ENCODE measurements at places on chromosomes 6 and 20.

- no peak for DNase-seq
Measured at GRCh38 chr20:50805349-50805684, 10.5 kb downstream of the BCAS4 start.

DNA sequence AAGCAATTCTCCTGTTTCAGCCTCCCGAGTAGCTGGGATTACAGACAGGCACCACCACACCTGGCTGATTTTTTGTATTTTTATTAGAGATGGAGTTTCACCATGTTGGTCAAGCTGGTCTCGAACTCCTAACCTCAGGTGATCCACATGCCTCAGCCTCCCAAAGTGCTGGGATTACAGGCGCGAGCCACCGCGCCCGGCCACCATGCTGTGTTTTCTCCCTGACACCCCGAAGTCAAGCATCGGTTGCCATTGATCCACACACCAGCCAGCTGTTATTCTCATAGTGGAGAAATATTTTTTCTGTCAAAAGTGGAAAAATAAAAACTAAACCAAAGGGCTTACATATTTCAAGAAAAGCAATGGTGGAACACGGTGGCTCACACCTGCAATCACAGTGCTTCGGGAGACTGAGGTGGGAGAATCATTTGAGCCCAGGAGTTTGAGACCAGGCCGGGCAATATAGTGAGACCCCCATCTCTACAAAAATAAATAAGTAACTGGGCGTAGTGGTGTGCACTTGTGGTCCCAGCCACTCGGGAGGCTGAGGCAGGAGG lies 157.4 kb downstream of the ZMYND8 start:
- no peak for DNase-seq

GRCh38 chr6:169723991-169724493 lies 258 bp downstream of the PHF10 start:
- DNase-seq: no peak

DNA sequence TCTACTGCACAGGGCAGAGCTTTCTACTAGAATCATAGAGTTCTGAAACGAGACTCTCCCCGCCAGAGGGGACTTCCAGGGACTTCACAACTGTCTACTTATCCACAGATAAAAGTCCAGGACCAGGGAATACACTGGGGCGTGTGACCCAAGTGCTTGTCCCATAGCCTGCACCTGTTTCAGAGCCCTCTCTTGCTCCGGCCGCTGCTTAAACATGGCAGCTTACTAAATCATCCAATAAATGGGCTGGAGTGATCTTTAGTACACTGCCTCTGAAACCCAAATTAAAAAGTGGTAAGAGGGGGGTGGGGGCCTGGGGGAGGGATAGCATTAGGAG lies 8.9 kb upstream of the RAB44 start:
- no peak for DNase-seq

- no peak for DNase-seq
Measured at GRCh38 chr6:156698239-156699016, 78.8 kb upstream of the ARID1B start.

GRCh38 chr6:52307900-52308372 lies 23.4 kb upstream of the MCM3 start:
- DNase-seq: no peak

DNA sequence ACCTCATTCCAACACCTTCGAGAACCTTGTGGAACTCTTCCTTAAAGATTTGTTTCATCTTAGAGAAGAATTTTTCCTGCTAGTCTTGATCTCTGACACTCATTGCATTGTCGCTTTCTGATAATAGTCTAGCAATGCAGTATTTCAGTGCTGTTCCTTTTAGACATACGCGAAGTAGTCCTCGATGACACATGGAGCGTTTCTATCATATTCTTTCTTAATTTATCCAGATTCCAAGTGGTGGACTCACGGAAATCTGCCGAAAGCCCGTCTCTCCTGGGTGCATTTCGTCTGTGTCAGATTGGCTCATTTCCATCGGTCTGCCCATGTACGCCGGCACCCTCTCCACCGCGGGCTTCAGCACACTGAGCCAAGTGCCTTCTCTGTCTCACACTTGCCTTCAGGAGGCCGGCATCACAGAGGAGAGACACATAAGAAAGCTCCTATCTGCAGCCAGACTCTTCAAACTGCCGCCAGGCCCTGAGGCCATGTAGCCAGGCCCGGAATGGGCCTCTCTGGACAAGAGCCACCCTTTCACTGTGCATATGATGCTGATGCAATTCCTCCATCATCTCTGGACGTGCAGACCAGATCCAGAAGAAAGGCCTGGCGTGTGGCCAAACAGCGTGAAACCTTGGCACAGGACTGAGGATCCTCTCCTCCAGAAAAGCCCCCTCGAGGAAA lies 198.6 kb upstream of the UST start:
- no peak for DNase-seq

DNA sequence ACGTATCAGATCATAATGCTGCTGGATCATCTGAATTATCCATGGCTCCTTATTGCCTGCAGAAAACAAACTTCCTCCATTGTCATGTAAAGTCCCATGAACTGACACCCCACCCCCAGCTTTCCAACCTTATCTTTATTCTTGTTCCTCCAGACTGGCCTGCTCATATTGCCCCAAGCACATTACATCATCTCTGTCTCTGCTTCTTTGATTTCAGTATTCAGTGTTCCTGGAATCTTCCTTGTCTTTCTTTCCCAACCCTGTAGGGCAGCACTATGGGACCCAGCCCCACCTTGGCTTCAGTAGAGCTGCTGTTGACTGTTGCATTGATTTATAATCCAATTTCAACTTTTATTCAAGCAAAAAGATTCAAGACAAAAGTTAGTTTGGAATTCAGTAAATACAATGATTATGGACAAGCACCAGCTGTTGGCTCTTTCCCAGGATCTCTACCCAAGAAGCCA lies 187.5 kb upstream of the ECI2 start:
- no peak for DNase-seq

DNA sequence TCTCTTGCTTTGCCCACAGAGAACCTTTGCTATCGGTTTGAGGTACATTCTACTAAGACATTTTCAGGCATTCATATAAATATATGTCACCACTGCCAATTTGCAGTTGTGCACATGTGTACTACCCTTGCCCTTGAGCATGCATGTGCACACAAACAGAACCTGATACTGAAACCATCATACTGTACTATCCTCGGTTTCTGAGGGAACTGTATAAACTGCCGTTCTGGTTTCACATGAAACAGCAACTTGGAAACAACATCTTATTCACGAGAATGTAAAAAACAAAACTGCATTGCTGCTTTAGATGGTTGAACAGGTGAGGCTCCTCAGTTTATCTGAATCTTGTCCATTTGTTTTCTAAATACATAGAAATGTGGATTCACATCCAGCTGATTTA lies 151.2 kb upstream of the TMEM170B start:
- DNase-seq: no peak

- no peak for DNase-seq
Measured at GRCh38 chr6:135066806-135067205, 12.2 kb upstream of the HBS1L start.

GRCh38 chr6:54910431-54910884 lies 63.9 kb downstream of the FAM83B start:
- DNase-seq: no peak

- DNase-seq: no peak
Measured at GRCh38 chr6:143838395-143838794, 4.7 kb upstream of the LTV1 start.

GRCh38 chr6:157779705-157780604 lies 43.1 kb upstream of the SNX9 start:
- no peak for DNase-seq

GRCh38 chr6:131017962-131018361 lies 45.1 kb downstream of the EPB41L2 start:
- DNase-seq: no peak

- DNase-seq: no peak
Measured at GRCh38 chr6:3697609-3698008, 53.9 kb downstream of the PXDC1 start.

GRCh38 chr6:169241688-169242350 lies 11.8 kb downstream of the THBS2 start:
- no peak for DNase-seq

DNA sequence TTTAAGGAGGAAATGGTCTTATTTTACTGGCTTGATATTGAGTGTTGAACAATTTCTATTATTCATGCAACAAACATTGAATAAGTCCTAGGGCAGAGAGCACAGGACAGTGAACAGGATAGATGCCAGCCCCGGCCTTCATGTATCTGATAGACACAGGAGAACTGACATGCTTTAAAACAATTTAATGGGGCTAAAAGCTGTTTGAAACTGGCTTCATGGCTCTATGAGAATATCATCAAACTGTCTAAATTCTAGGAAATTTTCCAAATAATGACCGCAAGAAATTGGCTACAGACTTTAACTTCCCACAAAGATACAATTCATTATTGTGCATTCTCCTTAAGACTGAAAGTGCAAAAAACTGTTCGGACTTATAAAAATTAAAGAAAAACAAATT lies 69.0 kb downstream of the ID4 start:
- DNase-seq: no peak

DNA sequence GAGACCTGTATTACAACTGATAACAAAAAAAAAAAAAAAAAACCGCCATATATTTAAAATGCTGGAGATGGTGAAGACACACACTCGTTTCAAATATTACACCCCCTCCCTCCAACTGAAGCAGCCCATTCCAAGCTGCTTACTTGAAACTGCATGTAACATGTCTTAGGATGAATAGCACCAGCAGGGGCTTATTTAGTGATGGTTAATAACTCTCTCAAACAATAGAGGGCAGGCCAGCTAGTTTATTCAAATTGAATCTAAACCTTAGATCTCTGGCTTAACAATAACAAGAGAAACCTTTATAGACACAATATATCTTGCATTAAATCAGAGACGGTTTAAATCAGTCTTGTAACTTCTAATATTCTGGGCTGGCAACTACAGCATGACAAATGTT lies 9.3 kb upstream of the JPH2 start:
- DNase-seq: no peak

DNA sequence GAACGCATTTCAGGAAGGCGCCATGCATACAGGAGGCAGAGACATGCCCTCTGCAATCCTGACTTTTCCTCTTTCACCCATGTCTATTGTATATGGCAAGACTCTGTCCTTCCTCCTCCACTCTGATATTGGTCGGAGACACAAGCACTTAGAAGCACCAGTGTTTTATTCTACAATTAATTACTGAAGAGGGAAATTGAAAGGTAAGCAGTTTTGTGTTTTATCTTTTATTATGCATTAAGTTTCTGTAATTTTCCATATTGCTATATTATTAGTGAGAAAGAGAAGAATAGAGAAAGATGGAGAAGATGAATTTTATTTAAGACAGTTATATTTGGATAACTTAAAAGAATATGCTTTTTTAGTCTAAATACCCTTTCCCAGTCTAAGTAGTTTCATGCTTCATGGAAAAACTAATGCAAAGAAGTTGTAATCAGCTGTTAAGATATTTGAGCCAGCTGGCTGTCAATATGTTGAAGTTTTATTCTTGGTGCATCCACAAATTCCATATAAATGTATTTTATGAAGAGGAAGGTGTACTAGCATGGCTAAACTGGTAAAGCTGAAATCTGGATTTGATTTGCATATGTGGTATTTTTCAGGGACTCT lies 13.6 kb downstream of the ARID1B start:
- no peak for DNase-seq

- DNase-seq: no peak
Measured at GRCh38 chr6:10141746-10142443, 273.0 kb downstream of the TFAP2A start.

DNA sequence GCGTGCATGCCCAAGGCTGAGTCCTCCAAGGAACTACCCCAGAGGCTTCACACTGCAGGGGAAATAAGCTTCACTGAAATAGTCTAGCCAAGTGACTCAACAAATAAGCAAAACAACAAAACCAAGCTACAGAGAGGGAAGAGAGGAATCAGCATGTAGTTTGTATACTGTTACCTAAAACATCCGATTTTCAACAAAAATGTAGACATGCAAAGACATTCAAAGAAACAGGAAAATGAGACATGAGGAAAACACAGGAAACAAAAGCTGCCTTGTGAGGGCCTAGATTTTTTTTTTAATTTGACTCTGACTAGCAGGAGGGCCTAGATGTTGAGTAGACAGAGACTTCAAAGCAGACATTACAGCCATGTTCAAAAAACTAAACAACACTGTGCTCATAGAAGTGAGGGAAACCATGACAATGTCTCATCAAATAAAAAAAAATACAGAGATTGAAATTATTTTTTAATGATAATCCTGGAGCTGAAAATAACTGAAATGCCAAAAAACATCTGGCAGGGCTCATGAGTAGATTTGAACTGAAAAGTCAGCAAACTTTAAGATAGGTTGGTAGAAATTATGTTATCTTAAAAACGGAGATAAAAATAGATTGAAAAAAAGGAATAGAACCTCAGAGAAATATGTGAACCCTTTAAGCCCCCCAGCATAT lies 16.4 kb upstream of the KIF25 start:
- no peak for DNase-seq

GRCh38 chr20:17421493-17421892 lies 109.7 kb downstream of the BFSP1 start:
- DNase-seq: no peak

DNA sequence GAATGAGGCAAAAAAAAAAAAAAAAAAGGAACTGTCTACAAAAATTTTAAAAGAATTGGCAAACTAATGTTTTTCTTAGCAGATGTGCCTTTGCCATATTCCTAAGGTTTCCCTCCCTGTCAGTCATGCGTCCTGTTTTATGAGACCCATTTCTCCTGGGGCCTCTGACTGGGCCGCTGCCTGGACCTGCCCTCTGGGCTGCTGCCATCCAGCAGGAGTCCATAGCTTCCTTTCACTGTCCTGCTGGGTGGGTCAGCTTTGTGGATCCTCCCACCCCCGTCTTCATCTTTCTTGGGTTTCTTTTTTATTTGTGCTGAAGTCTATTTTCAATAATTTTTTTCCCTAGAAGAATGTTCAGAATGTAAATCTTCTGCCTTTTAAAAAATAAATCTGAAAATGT lies 110.8 kb upstream of the SCP2D1 start:
- no peak for DNase-seq

- DNase-seq: no peak
Measured at GRCh38 chr6:16181439-16182297, 52.8 kb downstream of the MYLIP start.

DNA sequence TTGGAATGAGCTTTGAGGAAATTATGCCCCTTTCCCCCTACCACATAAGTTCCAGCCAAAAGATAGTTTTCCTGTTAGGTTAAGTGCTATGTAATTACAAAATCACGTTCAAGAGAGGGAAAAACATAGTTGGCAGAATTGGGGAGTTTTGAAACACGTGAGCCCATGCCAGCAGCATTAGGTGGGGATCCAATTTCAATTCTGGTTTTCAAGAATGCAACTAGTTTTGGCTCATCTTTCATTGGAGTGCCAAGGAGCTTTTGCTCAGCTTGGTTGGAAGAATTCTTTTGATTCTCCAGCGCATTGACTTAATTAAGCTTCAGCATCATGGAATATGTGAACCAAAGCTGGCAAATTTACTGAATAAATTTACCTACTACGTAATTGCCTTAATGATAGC lies 95.9 kb downstream of the SAMD5 start:
- no peak for DNase-seq

DNA sequence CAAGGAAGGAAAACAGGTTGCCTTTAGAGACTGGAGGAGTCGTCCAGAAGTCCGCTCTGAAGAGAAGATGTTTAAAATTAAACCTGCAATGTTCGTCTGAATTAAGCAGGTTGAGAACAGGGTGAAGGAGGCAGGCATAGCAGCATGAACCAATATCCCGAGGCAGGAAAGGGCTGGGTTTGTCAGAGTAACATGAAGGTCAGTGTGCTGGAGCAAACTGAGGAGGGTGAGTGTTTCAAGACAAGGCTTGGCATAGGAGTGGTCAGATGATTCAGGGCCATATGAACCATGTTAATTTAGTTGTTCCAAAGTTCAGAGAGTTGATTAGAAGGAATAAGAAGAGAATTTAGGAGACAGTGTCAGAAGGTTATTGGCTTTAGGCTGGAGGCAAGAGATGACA lies 93.3 kb downstream of the UTRN start:
- DNase-seq: no peak
